ENCODE measurements at places on chromosomes 6 and 20.

DNA sequence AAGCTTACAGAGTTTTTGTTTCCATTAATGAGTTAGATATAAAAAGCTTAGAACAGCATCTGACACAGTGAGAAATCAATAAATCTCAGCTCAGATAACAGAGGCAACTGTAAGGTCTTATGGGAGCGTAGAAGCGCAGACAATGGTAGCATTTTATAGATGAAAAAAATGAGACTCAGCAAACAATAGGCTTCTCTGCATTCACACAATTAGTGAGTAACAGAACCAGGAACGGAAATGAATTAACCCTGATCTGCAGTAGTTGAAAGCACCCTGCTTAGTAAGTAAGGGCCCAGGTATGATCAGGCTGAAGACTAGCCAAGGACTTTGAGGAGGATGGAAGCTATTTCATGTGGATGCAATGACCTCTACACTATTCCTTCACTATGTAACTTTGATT is 147.2 kb upstream of the EYA4 start:
- DNase-seq: no peak

DNA sequence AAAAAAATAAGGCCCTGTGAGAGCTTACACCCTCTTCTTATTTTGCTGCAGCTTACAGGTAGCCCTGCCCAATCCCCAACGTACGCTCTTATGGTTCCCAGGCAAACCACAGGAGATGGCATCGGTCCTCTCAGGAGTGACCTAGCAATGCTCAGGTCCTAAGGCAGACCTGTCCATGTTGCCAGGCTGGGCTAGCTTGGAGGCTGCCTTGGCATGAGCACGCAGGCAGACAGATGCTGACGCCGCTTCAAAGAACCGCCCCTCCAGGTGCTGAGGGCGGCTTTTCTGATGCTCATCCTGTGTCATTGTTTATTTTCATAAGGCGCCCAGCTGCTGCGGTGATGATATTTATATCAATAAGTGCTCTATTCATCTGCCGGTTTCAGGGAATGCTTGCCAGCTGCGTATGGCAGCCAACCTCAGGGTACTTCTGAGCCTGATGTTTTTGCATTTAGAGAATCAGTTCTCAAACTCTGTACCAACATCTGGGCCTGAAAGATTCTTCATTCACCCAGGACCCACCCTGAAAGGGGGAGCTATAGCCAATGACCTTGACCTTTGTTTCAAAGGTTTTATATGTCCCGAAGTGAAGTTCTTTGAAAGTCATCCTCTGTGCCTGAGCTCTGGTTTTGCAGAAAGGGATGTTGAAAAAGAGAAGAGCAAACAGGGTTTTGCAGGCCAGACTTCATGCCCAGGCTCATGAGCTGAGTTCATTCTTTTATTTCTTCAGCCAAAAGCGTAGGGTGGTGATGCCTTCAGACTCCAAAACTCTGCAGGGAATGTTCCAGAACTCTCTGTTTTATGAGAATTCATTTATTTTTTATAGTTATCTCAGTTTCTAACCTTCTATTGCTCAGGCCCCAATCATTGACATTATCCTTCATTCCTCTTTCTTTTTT is 475.6 kb upstream of the CHD6 start:
- no peak for DNase-seq

GRCh38 chr6:16823718-16824352 is 62.6 kb upstream of the ATXN1 start:
- no peak for DNase-seq

GRCh38 chr6:2855061-2855519 is 13.4 kb upstream of the SERPINB1 start:
- no peak for DNase-seq

GRCh38 chr6:11536795-11537194 is 754 bp upstream of the TMEM170B start:
- DNase-seq: no peak

DNA sequence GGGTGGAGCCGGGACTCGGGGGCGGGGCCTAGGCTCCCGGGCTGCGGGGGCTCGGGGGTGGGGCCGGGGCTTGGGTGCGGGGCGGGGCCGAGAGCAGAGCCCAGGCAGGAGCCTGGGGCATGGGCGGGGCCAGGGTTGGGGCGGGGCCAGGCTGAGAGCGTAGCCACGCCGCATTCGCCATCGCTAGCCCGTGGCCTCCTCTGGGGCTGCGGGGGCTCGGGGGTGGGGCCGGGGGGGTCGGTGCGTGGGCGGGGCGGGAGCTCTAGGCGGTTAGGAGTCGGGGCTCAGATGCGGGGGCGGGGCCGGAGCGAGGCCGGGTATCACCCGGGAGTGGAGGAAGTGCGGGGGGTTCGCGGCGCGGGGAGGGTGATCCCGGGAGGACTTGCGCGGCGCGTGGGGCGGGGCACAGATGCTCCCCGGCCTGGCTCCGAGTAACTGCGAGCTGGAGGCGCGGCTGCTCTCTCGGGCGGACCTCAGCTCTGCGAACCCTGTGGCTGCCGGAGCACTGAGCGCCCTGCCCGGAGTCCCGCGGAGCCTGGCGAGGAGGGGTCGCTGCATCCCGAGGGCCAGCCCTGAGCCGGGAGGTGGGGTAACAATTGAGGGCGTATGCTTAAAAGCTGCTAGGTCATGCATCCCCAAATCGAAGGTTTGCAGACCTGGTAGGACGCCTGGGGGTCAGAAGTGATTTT is 434 bp upstream of the ECI2 start:
- peak; percentile 95 for DNase-seq

DNA sequence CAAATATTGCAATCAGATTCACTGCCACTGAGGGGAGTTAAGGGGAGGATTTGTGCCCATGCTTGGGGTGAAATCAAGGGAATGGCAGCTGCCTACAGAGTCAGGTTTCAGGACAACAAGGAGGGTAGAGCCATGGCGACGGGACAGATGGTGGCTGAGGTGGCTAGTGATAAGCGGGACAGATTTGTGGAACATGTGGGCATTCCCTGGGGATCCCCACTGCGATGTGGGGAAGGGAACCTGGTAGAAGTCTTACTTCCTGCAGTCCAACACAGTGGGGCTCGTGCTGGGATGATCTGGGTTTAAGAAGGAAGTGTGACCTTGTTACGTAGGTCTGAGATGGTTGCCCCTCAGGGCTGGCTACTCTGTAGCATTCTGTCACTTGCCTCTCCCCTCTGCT is 292.0 kb upstream of the JARID2 start:
- DNase-seq: no peak

DNA sequence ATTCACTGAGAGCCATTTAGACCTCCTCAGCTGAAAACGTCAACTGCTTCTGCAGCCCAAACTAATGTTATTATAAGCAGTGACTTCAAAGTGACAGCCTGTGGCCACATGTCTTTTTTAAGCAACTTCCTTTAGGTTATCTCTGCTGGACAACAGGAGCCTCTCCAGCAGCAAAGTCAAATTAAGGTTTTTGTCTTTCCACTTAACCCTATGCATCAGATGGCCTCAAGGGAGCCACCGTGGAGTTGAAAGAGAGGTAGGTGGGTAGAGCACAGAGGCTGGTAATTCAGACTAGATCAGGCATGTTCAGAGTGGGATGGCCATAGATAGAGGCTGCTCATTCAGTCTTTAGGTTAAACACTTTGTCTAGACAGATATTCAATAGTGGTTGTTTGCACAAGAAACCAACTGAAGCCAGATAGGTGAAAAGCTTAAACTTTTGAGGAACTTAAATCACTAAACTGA is 300.6 kb upstream of the ECI2 start:
- no peak for DNase-seq

DNA sequence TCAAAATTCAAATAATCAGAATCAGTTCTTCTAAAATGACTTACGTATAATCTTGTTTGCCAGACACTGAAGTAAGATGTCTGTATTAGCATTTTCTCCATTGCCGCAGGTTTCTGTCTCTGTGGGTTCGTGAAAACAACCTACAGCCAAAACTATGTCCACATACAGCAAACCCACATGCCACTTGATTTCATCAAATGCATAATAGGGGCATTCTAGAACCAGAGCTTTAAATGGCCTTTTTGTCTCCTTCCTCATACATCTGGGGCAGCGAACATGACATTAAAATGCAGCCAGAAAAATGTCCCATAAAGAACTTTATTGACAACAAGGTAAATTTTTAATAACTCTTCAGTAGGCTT is 90.2 kb upstream of the QKI start:
- no peak for DNase-seq

GRCh38 chr6:166782520-166782919 is 155.5 kb upstream of the RPS6KA2 start:
- no peak for DNase-seq

DNA sequence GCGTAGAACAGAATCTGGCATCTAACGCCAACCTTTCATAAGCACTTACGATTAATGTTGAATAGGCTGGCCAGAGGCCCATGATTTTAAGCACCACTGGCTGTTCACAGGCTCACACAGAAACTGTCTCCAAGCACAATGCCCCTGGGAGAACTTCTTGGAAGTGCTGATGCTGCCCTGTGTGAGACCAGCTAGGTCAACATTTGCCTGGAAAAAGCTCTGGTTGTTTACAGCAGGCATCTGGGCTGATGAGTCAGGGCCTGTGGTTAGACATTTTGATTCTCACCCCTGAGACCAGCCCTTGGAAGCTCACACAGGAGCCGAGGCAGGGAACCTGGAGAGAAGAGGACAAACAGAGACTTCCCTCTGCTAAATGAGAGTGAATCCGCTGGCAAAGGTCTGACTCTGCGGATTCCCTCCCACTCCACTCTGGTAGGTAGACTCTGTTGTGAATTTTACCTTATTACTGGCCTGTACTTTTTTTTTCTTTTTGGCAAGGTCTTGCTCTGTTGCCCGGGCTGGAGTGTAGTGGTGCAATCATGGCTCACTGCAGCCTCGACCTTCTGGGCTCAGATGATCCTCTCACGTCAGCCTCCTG is 6.8 kb upstream of the SULF2 start:
- DNase-seq: no peak

GRCh38 chr20:46401478-46401860 is 4.9 kb downstream of the ELMO2 start:
- no peak for DNase-seq

- no peak for DNase-seq
Measured at GRCh38 chr6:144340541-144341371, 55.6 kb downstream of the UTRN start.

GRCh38 chr6:118810420-118811027 is 83.4 kb upstream of the ASF1A start:
- peak; percentile 81 for DNase-seq

GRCh38 chr20:7379621-7380220 is 560.5 kb downstream of the HAO1 start:
- no peak for DNase-seq

- no peak for DNase-seq
Measured at GRCh38 chr20:17782768-17783167, 83.0 kb downstream of the BANF2 start.

- DNase-seq: no peak
Measured at GRCh38 chr20:12700701-12701100, 308.1 kb upstream of the SPTLC3 start.

- DNase-seq: no peak
Measured at GRCh38 chr6:111761783-111762312, 111.4 kb downstream of the FYN start.

GRCh38 chr6:97147421-97147820 is 135.6 kb downstream of the MMS22L start:
- DNase-seq: no peak

DNA sequence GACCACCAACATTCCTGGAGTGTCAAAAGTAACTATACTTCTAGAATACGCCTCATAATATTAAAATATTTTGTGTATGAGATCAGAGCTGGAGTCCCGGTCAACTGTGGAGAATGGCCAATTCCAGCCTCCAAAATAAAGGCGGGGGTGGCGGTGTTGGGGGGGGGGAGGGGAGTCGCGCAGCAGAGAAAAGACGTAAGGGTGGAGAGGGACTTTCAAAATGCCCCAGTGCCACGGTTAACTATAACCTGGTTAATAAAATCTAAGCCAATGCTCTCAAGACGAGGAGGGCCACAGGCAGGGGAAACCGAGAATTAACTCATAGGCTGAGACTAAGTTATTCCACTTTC is 1.3 kb downstream of the NUP153 start:
- DNase-seq: peak; percentile 7

- no peak for DNase-seq
Measured at GRCh38 chr6:166268431-166268830, 39.8 kb downstream of the PRR18 start.

DNA sequence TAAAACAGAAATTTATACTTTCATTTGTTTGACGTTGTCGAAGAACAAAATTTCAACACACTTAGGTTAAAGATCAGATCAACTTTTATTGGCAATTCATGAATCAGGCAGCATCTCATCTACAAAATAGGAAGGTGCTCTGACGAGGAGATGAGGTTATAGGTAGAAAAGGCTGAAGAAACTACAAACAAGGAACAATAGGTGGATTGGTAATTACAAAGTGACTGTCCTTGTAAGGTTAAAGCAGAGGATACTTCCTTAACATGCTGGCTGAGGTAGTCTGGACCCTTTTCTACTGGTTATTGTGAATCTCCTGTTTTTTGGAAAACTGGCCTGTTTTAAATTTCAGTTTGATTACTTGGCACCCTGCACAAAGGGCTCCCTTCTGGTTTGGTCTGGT is 32.5 kb upstream of the TRIM27 start:
- no peak for DNase-seq

DNA sequence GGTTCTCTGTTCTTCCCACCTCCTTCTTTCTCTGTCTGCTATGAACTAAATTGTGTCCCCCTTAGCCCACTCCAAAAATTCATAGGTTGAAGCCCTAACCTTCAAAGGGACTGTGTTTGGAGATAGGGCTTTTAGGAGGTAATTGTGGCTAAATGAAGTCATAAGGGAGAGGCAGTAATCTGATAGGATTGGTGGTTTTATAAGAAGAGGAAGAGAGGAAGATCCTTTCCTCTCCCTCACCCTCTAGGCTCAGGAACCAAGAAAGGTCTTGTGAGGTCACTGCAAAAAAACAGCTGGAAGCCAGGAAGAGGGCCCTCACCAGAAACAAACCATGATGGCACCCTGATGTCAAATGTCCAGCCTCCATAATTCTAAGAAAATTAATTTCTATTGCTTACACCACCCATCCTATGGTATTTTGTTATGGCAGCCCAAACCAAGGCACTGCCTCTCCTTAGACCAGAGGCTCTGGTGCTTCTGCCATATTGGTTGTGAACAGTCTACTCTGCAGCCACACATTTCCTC is 135.1 kb upstream of the COL21A1 start:
- no peak for DNase-seq

GRCh38 chr6:33837971-33838665 is 34.3 kb upstream of the MLN start:
- no peak for DNase-seq

DNA sequence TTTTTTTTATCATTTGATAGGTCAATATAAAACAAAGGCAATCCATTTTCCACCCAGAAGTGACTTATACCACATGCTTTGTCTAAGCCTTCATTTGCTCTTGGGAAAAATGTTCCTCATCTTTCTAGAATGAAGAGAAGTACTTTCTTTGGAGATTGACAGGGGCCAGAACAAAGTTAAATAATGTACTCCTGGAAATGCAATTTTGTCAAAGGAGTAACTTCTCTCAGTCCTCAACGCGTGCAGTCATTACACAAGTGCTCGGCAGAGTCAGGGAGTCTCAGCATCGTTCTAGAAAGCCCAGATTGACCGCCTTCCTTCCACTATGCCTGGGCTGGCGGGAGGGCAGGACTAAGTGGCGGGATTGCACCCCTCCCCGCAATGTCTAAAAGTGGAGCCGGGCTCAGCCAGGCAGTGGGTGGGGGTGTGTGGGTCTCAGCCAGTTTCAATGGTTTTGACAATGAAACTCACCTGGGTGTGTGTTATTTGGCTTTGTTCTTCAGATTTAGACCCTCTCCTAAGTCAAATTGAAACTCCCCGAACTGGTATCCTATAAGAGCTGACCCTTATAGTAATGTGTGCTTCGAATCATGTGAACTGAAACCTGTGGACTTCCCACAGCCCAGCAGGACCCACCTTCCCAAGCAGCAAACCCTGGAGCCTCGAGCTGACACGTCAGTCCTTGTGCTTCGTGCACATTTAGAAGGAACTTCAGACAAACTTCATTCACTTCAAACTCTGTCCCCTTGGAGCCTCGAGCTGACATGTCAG is 63.2 kb upstream of the DUSP22 start:
- DNase-seq: no peak

All from CD4-positive, alpha-beta T cell treated with Interferon alpha-2 for 1 hour (primary cell).